Stimulated activated CD4-positive, alpha-beta T cell treated with anti-CD3 and anti-CD28 coated beads, Interleukin-12 subunit alpha, Interleukin-12 subunit beta, amount 100 ng/mL, for 24 hours (primary cell): ENCODE measurements at places on chromosomes 7 and 10.

DNA sequence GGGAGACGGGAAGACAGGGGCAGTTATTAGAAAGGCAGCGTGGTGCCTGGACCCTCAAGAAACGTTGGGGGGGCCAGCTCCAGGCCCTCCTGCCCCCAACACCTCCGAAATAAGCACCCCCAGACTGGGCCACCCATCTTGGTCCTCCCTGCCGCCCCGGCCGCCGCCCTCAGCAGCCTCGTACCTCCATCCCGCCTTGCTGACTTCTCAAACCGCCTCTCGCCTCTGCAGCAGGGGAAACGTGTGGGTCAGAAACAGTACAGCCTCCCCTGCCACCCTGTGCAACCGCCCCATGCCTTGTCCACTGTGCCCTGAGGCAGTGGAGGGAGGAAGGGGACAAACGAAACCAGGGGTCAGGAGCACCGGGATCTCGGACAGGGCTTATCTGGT lies 7.2 kb downstream of the GIGYF1 start:
- no peak for DNase-seq

- DNase-seq: no peak
These were observed 123.0 kb upstream of the SFMBT2 start for GRCh38 chr10:7533657-7534479.

- DNase-seq: no peak
These were observed 1214.9 kb downstream of the XPNPEP1 start for GRCh38 chr10:108708363-108708762.

DNA sequence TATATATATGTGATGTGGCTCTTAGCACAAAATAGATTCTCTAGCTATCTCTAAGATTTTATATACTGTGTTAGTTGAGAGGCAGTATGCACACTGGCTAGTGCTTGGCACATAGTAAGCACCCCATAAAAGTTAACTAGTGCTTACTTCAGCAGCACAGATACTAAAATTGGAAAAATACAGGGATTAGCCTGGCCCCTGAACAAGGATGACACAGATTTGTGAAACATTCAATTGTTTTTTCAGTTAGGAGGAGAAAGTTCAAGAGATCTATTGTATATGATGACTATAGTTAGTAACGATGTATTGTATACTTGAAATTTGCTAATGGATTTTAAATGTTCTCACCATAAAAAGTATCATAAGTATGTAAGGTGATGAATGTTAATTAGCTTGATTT lies 78.3 kb upstream of the LRRC17 start:
- DNase-seq: no peak

DNA sequence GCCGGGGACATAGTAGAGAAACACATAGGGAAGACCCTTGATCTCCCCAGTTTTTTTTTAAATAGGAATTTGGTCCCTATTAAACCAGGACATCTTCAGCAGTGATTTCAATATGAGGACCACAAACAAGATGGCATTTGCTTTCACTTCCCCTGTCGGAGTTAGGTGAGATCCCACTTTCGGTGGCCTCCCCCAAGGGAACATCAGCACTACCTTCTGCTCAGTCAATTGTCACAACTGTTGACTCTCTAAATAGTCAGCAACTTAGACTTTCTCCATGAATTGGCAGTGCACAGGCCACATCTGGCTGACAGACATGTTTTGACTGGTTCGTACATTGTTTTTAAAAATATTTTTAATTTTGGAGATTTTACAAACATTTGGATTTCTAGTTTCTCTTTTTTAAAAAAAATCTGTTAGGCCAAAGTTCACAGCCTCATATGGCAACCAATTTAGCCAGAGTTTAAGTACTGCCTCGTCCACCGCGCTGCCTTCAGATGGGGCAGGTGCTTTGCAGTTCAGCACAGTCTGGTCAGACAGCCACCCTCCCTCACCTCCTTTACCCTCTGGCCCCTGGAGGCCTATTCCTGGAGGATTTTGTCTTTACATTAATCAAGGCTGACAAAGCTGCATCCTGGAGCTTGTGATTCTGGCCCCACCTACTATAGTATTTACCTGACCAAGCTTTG lies 139.2 kb upstream of the PRR15 start:
- no peak for DNase-seq

- DNase-seq: no peak
These were observed 459 bp downstream of the ZDHHC6 start for GRCh38 chr10:112446055-112446854.

DNA sequence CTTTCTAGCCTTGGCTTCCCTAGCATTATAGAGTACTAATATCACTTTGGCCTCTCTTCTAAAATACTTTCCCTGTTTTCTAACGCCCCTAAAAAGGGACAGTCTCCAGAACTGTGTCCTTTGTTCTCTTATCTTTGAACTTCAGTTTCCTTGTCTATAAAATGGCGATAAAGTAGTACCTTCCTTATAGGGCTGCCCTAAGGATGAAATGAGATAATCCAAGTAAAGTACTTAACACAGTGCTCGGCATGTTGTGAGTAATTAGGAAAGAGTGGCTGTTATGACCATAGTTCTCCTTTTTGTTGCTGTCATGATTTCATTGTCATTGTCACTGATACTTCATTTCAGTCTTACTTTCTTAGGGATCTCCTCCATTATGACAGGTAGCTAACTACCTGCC lies 114.7 kb downstream of the EXOC4 start:
- no peak for DNase-seq

GRCh38 chr7:111082351-111082750 lies 8.6 kb upstream of the LRRN3 start:
- no peak for DNase-seq

DNA sequence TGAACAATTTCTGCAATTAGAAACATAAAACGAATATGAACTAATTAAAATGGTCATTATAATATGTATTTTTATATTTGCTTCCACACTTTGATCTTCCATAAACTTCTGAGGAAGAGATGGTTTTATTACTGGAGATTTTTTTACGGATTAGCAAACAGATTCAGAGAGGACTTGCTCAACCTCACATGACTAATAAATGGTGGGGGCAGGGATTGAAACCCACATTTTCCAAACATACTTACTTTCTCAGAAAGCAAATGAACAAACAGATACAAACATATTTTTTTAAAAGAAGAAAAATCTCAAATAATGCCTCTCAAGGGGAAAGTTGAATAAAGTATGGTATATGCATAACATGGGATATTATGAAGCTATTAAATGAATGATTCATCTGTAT lies 18.3 kb downstream of the ANKMY2 start:
- DNase-seq: no peak

GRCh38 chr7:95335093-95335492 lies 10.8 kb upstream of the PON1 start:
- DNase-seq: no peak

DNA sequence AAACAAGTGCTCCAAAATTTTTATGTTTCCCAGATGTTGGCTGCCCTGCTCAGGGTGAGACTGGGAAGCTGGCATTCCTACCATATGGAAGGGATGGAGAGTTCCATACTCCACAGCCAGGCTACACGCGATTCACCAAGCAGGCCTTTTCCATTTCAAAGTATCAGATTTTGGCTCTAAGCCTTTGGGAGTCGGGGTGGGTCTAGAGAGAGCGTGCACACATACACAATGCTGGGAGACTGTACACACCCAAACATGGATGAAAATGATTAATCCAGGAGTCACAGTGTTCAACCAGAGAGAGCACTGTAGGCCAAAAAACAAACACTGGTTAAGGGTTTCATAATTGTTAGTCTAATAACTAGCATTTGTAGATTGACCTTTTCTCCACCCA lies 295.0 kb downstream of the BICC1 start:
- DNase-seq: no peak

DNA sequence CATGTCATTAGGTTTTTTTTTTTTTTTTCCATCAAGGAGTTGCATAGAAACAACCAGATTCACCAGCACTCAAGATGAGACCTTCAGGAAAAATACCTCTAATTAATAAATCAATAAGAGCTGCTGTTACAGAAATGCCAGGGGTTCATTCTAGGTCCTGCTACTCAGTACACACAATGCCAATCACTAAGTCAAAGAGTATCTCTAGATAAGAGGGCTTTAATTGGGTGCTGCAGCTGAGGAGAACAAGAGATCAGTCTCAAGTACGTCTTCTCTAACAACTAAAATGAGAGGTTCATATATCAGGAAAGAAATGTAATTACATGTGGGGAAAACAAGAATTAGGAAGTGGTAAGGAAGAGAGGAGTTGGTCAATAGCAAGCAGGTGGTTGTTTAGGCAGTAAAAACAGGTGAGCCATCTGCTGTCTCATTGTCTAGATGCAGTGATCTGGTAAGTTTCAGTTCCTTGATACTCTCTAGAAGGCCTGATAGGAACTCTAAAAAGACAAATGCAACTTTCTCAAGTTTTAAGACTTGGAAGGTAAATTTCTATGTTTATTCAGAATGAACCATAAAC lies 272.9 kb upstream of the ZWINT start:
- DNase-seq: no peak

GRCh38 chr7:157016352-157017041 lies 6.0 kb upstream of the MNX1 start:
- no peak for DNase-seq

DNA sequence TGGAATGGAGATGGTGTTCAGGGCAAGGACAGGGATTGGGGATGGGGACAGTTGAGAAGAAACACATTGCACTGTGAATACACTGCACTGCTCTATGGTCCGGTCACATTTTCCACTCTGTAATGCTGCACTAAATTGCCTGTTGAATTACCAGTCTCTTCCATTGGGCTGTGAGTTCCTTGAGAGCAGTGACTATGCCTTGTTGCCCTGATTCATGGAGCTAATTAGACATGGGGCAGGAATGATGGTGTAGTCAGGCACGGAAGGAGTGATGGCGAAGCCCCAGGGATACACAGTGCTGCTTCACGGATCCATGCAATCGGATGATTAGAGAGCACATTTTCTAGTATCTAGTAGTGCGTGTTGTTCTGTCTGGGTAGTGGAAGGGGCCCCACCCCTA lies 25.4 kb upstream of the GPAM start:
- no peak for DNase-seq

GRCh38 chr7:73988197-73988596 lies 39.8 kb upstream of the ELN start:
- DNase-seq: no peak

DNA sequence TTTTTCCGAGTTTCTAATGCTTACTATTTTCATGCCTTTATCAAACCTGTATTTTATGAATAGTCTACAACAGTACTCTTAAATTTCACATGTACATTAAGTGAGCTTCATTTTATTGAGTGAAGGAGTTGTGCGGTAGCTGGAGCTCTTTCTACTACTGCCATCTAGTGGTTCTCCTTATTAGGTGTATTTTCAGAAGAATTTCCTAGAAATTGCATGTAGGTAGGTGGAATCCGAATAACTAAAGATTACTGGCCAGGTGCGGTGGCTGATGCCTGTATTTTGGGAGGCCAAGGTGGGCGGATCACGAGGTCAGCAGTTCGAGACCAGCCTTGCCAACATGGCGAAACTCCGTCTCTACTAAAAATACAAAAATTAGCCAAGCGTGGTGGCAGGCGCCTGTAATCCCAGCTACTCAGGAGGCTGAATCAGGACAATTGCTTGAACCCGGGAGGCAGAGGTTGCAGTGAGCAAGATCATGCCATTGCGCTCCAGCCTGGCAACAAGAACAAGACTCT lies 38.3 kb downstream of the LRRC72 start:
- DNase-seq: no peak

- DNase-seq: no peak
These were observed 2.1 kb upstream of the BNIP3 start for GRCh38 chr10:131983780-131984179.

GRCh38 chr10:821322-821721 lies 110.2 kb downstream of the LARP4B start:
- DNase-seq: no peak

GRCh38 chr10:7354330-7355047 lies 56.3 kb downstream of the SFMBT2 start:
- DNase-seq: no peak

- DNase-seq: no peak
These were observed 39.2 kb downstream of the ENO4 start for GRCh38 chr10:116888380-116889055.

- DNase-seq: no peak
These were observed 12.3 kb downstream of the ESYT2 start for GRCh38 chr7:158816995-158817394.

DNA sequence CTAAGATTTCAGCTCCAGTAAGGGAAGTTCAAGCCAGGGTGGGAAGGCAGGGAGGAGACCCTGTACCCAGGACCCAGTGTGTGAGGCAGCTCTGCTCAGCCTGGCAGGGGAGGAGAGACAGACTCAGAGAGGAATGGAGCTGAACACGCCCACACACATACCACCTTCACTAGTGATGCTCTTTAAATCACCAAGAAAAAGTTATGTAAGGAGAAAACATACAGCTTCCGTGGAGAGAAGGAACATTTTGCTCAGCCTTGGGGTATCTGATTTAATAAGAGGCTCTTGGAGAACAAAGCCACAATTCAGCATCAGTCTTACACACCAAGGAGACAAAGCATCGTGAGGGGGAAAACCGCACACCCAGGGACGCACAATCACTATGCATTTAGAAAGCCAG lies 62.9 kb downstream of the PRKAG2 start:
- DNase-seq: no peak

DNA sequence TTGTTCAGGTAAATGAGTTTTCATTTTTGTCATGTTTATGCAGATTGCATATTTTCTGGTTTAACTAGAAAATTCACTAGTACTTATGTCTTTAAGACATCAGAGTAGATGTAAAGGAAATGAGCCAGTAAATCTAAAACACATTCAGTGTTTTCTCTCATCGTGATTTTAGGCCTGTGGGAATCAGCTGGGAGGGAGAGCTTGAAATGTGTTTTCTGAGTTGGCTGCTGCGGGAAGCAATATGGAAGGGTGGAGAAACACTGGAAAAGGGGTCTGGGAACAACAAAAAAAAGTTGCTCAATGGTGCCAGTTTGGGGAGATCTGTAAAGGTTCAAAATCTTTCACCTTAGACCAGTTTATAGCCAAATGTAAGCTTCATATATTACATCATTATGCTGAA lies 284.1 kb downstream of the POU6F2 start:
- no peak for DNase-seq

DNA sequence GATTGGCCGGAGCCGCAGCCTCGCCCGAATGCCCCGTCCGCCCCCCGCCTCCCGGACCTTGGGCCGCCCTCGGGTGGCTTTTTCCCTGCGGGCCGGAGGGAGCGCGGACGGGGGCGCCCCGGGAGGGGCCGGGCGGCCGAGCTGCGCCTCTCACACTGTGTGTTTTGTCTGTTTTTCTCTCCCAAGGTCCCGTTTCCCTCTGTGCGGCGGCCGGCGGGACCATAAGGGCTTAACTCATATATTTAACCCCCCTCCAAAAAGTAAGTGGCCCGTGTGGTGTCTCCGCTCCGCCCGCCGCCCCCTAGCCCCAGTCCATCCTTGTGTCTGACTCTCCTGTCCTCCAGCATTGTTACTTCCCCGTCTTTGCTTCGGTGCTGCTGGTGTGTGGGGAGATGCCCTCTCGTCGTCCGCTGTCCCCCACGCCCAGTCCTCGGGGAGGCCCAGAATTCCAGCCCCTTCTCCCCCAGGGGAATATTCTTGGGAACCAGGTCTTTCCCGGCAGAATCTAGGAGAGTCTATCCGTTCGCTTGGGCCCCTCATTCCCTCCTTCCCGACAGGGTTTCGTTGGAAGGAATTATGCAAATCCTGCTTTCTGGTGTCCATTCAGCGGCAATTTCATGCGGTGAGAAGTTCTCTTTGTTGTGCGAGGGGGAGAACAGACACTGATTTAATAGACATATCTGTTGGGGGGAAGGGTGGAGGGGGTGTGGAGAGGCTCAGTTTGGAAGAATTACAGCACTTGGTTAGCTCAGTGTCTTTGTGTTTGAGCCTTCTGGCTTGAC lies 1.3 kb downstream of the LCOR start:
- no peak for DNase-seq
